ENCODE measurements at places on chromosomes 16 and 17. TPM values are rescaled to one million over a fixed set of nuclear protein-coding genes. Genes with fewer than 3 reads are reported as not detected.

The CNTNAP4 gene
- polyA plus RNA-seq = 1.5 TPM

The FBXL16 gene
- polyA plus RNA-seq = 23.4 TPM

DNA sequence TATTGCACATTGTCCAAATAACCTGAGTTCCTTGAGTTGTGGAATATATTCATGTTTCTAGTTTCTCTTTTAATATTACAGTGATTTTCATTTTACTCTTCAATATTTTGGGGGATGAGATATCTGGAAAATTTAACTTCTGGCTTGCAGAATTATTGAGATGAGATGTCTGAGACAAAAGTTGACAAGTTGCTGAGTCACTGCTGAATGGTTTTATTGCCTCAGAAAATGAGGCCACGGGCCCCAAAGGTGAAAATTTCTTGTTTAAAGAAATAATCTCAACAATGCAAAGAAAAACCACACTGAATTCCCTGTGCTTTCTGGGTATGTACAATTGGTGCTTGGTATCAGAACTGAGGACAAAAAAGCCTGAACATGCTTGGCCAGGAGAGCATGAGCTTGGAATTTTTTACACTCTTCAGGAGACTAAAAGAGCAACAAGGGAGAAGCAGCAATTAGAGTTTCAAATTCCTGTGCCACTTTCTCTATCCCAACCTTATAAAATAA is 129.2 kb upstream of the TOM1L1 start:
- no peak for DNase-seq

DNA sequence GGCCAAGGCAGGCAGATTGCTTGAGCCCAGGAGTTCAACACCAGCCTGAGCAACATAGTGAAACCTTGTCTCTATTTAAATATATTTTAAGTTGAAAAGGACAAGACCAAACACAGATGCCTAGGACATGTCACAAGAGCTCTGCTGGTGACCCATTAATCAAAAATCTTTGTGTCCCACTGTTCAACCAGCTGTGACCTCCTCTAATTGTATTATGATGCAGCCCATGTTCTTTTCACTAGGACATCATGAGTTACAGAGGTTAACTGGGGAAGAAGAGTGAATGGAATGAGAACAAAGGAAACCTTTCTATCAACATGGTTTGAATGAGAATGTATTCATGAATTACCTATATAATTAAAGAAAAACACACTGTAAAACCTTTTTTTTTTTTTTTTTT is 7.0 kb downstream of the EFTUD2 start:
- DNase-seq = no peak

GRCh38 chr17:60989846-60990245 is 312.2 kb downstream of the BCAS3 start:
- no peak for DNase-seq

DNA sequence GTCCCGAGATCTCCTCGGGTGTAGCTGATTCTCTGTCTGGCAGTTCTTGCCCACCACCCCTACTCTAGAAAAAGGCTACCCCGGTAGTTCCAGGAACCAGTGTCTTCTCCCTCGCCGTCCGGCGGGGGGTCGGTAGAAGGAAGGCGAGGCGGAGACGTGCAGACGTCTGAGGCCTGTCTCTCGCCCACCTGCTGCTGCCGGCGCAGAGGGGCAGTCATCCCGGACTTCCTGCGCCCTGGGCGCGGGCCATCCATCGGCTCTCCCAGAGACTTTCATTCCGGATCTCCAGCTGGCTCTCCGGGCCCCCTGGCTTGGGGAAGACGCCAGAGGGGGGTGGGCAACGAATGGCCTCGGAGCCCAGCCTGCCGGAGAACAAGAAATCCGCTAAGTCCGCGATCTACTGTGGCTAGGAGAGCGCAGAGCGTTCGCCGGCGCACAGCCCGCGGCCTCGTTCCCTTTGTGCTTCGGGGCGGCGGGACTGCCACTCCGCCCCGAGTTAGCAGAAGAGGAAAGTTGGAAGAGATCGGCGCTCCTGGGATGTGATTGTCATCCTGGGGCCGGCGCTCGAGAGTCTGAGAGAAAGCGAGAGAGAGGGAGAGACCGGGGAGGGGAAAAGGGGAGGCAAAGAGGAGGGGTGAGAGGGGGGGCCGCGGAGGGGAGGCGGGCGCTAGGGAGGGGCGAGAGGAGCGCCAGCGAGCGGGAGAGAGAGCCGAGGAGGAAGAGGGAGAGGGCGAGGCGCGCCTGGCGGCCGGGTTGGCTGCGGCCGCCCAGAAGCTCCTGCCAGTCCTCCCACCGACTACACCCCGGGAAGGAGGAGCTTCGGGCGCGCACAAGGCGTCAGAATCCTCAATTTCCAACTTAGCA is at the start of gene IRX5:
Gene IRX5, plus strand, starts transcription at position 861 of the 864 bp plus-strand sequence. CDS start 334 bp downstream, outside the sequence.
- DNase-seq = peak; percentile 80

Data from testis (tissue), 5 donors.